ENCODE measurements at places on chromosomes 6 and 20.

- DNase-seq = no peak
Observed at GRCh38 chr6:37501632-37502491, 2.2 kb upstream of the CCDC167 start.

GRCh38 chr6:3382326-3383279 lies 74.2 kb downstream of the SLC22A23 start:
- DNase-seq = no peak

DNA sequence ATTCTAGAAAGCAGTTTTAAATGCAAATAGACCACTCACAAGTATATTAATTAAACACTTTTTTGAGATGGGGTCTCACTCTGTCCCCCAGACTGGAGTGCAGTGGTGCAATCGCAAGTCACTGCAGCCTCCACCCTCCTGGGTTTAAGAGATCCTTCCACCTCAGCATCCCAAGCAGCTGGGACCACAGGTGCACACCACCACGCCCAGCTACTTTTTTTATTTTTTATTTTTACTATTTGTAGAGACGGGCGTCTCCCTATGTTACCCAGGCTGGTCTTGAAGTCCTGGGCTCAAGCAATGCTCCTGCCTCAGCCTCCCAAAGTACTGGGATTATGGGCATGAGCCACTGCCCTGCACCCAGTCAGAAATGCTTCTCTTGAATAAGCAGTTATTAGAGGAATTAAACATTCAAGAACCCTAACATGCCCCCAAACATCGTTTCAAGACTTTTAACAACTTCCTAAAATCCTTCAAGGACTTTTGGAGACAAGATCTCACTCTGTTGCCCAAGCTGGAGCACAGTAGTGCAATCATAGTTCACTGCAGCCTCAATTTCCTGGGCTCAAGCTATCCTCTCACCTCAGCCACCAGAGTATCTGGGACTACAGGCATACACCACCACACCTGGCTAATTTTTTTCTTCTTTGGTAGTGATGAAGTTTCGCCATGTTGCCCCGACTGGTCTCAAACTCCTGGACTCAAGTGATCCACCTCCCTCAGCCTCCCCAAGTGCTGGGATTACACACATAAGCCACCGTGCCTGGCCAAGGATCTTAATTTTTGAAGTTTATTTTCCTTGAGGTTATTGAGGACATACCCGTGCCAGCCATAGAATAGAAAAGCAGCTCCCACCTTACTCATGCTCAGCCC lies 3.2 kb downstream of the MCCD1 start:
- DNase-seq = no peak

- no peak for DNase-seq
Observed at GRCh38 chr6:155080881-155081845, 86.0 kb downstream of the TIAM2 start.

- no peak for DNase-seq
Observed at GRCh38 chr20:12372557-12372956, 454.9 kb downstream of the BTBD3 start.

DNA sequence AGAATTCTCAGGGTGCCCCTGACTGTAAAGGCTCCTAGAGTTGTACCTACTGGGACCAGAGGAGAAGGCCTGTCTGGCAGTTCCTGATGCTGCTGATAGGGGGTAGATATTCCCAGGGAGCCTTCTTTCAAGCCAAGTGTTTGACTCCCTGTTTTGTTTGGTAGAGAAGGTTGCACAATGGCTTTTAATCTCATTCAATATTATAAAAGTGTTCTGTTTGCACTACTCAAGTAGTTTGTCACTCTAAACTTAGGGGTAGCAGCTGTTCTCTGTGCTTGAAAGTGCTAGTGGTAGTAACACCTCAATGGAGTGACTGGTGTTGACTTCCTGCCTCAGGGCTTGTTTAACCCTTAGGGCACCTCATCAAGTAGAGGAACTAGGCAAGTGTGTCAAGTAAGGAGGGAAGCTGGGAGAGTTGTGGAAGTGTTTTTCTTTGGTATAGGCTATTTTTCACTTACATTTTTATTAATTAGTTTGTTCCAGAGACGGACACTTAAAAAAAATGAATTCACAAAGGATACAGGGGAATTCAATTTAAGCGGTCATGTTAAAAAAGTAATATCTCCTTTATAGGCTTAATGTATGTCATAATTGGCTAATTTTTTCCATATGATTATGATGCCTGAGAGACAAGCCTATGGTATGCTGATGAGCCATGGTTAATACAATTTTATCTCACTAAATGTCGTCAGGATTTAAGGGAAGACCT lies 38.1 kb downstream of the BICRAL start:
- no peak for DNase-seq

DNA sequence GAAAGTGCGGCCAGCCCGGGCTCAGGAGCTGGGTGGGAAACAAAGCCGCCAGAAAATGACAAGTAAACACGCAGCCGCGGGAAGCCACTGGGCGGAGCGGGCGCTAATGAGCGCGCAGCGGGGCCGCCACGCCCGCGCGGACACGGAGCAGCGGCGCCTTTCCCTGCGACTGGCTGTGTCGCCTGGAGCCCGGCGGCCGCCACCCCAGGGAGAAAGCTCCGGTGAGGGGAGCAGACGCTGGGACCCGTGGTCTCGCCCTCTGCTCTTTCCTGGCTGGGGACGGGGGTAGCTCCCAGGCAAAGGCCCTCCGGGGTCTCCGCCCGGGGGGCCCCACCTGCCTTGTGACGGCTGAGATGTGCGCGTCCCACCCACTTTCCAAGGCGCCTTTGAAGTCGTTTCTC lies 54.9 kb downstream of the PRR18 start:
- DNase-seq = no peak

DNA sequence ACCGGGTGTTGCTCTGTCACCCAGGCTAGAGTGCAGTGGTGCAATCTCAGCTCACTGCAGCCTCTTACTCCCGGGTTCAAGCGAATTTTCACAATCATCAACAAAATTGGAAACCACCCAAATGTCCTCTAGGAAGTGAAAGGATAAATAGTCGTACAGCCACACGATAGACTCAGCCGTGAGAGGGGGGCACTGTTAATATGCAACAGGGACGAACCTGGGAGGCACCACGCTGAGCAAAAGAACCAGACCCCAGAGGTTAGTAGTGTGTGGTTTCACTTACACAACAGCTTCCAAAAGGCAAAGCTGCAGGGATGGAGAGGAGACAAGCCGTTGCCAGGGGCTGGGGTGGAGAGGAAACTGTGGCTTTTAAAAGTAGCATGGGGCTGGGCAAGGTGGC lies 30.1 kb upstream of the NTSR1 start:
- no peak for DNase-seq

- no peak for DNase-seq
Observed at GRCh38 chr6:168835991-168836390, 395.0 kb downstream of the SMOC2 start.

DNA sequence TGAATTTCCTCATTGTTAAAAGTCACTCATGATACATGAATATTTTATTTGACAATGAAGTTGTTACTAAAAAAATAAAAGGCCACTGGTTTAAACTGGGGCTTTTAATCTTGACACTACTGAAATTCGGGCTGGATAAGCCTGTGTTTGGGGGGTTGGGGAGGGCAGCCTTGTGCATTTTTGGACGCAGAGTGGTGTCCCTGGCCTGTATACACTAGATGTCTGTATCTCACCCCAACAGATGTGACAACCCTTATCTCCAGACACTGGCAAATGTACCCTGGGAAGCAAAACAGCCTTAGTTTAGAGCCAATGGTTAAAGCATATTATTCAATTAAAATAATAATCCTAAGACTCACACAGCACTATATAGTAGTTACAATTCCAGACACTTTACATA lies 24.8 kb downstream of the MAN1A1 start:
- DNase-seq = no peak
